Progenitor cell of endocrine pancreas (in vitro differentiated cells): ENCODE measurements at places on chromosomes 11 and 22. TPM values are rescaled to one million over a fixed set of nuclear protein-coding genes. Genes with fewer than 3 reads are reported as not detected.

Gene UCP3
- total RNA-seq = 4.3 and 5.2 TPM in 2 replicates

Gene ZP1
- not detected in 2 replicates for total RNA-seq

Gene SAA4
- total RNA-seq = not detected in 2 replicates

DNA sequence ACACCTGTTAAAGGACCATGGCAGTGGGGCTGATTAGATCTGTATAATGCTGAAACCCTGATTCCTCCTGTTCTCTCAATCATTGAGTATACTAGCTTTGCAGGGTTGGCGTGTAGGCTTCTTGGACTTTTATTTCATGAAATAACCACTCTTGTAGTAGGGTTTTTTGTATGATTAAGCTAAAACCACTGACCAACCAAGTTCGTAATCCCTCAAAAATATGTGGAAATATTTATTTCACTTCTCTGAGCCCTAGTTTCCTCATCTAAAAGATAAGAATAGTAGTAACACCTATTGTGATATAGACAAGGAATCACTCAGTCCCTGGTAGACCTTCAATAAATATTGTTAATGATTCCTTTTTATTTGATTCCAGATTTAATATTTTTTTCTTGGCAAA, 4.2 kb downstream of the API5 start:
- no peak overlapping the region for H3K27ac ChIP-seq
- H3K4me1 ChIP-seq = peaks cover 19% of the 10 kb centered on the region
- H3K27me3 ChIP-seq = no peaks in the 10 kb centered on the region
- no peak for DNase-seq
- no peak overlapping the region for H3K4me3 ChIP-seq
- peaks cover 4% of the 10 kb centered on the region for H3K36me3 ChIP-seq

GRCh38 chr11:43504316-43504950, 145.7 kb downstream of the TTC17 start:
- peak; percentile 20 for DNase-seq
- peaks cover 12% of the 10 kb centered on the region for H3K27me3 ChIP-seq
- no peak overlapping the region for H3K27ac ChIP-seq
- H3K36me3 ChIP-seq = no peaks in the 10 kb centered on the region

GRCh38 chr11:67349928-67350465, 3.3 kb downstream of the POLD4 start:
- peaks cover 35% of the 10 kb centered on the region for H3K4me1 ChIP-seq
- H3K27ac ChIP-seq = no peak overlapping the region
- no peak overlapping the region for H3K4me3 ChIP-seq
- no peak for DNase-seq

GRCh38 chr22:22865311-22866072, 22.1 kb upstream of the IGLL5 start:
- DNase-seq = no peak
- H3K4me1 ChIP-seq = no peaks in the 10 kb centered on the region
- H3K27ac ChIP-seq = no peak overlapping the region
- H3K4me3 ChIP-seq = no peak overlapping the region
